Astrocyte of the spinal cord (primary cell): ENCODE measurements at places on chromosomes 5 and 9.
A peak's percentile ranks its signal among the peaks of the same experiment; 100 is the strongest.

DNA sequence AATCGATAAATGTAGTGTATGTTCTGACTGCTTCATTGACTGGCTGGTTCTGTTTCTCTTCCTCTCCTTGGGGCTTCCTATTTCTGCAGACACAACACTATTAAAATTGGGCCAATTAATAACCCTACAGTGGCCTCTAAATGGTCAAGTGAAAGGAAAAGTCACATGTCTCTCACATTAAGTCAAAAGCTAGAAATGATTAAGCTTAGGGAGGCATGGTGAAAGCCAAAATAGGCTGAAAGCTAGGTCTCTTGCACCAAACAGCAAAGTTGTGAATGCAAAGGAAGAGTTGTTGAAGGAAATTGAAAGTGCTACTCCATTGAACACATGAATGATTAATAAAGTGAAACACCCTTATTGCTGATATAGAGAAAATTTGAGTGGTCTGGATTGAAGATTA is 58.2 kb downstream of the CCNH start:
- DNase-seq = no peak

GRCh38 chr5:144457160-144457559 is 286.5 kb downstream of the KCTD16 start:
- DNase-seq = no peak

GRCh38 chr5:156680831-156681230 is 169.3 kb upstream of the PPP1R2B start:
- DNase-seq = no peak

- DNase-seq = peak; percentile 50
Measured at GRCh38 chr9:107734256-107735013, 244.9 kb upstream of the KLF4 start.

GRCh38 chr5:119055294-119055693 is 15.6 kb upstream of the DMXL1 start:
- DNase-seq = no peak

DNA sequence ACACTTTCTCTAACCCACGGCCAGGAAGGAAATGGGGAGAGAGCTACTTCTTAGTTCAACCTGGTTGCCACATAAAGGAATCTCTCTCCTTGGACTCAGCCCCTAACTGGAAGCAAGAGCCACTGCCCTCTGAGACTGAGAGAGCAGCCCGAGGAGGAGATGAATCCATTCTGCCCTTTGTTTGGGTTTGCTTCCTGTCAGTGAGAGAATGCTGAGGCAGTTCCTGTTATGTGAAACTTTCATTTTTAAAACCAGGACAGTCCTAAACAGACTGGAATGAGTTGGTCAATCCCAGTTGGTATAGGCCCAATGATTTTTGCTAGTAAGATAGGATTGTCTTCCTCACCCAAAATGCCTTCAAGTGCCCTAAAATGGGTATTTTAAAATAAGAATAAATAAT is 205.1 kb downstream of the NTRK2 start:
- DNase-seq = no peak

DNA sequence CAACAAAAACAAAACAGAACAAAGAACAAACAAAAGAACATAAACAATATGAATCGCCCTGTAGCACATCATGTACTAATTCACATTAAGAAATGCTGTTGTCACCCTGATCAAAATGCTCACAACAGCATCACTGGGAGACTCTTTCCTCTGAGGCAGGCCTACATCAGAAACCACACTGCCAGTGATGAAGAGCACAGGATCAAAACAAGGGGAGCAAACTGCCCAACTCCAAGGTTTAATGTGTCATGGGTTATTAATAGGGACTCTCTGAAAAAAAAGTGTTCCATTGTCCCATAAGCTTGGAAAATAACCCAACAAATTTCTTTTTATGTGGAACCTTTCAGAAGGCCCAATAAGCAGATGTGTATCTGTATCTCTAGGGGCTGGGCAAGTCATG is 74.2 kb downstream of the PTPN3 start:
- no peak for DNase-seq

DNA sequence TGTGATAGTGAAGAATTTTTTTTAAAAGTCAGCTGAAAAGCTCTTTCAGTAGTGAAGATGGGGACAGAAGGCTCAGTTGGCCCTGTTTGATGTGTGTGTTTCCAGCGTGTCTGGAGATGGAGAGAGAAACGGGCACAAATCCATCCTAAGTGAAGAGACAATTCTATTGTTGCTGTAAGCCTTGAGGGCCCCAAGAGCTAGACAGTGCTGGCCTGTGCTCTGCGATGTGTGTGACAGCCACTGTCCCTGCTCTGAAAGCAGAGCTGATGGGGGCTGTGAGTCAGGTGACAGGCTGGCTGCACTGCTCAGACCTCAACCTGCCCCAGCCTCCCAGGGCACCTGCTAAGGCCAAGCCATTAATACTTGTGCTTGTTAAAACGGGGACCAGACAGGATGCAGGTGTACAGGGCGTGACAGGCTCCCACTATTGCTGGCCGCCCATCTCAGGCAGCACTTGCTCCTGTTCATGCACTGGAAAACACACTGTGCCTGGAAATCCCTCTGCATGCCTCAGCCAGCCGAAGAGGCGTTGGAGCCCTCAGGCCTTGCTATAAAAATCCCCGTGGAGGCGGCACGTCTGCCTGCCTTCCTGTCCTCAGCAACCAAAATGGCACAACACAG is 44.6 kb upstream of the SEMA4D start:
- DNase-seq = no peak

DNA sequence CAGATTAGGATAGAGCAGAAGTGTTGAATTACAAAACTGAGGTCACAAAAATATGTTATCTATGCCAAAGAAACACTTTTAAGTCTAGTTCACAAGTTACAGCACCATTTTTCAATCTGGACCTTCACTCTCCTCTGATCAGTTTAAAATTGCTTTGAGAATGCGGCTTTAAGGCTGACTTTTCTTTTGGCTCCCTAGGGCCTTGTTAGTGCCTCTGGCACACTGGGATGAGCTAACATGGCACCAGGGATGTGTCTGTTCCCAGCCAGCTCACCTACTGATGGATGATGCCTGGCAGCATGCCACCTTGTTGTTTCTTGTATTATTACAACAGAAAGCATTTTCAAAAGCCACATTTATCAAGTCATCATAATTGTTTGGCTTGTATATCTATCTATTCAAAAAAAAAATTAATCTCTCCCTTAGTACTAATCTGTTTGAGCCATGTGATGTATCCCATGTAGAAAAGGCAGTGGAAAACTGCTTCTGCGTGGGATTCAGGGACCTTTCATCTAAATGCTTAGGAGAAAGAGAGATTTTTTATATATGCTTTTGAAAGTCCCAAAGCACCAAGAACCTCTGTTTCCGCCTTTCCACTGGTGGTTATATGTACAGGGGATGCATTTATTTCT is 46.6 kb downstream of the ADAMTSL1 start:
- DNase-seq = no peak

DNA sequence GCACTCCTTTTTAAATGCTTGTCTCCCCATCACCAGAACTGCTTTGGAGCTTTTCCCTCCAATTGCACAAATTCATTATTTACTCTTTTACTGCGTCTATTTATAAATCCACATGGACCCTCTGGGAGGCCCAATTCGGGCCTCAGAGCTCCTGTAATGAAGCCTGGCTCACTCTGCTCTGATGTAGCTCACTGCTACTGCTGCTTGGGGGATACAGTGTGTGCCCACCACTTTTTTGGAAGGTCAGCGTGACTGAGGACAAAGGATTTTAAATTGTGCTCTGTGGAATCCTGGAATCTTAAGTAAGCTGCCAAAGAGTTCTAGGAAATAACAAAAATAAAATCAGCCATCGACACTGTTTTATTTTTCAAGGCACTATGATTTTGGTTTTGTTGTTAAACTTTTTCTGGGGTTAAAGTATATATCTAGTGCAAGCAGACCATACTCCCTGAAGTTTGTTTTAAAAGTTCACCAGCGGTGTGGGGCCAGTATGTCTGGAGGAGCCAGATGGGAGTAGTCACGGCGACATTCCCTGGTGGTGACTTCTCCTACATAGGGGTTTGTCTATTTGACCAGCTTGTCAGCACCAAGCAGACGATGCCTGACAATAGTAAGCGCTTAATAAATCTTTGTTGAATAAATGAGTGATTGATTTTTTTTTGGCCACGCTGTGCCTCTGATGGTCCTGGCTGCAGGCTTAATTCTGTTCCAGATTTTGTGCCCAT is 142.8 kb downstream of the TMEM38B start:
- no peak for DNase-seq

GRCh38 chr5:179755022-179755421 is 22.4 kb downstream of the MAML1 start:
- no peak for DNase-seq

DNA sequence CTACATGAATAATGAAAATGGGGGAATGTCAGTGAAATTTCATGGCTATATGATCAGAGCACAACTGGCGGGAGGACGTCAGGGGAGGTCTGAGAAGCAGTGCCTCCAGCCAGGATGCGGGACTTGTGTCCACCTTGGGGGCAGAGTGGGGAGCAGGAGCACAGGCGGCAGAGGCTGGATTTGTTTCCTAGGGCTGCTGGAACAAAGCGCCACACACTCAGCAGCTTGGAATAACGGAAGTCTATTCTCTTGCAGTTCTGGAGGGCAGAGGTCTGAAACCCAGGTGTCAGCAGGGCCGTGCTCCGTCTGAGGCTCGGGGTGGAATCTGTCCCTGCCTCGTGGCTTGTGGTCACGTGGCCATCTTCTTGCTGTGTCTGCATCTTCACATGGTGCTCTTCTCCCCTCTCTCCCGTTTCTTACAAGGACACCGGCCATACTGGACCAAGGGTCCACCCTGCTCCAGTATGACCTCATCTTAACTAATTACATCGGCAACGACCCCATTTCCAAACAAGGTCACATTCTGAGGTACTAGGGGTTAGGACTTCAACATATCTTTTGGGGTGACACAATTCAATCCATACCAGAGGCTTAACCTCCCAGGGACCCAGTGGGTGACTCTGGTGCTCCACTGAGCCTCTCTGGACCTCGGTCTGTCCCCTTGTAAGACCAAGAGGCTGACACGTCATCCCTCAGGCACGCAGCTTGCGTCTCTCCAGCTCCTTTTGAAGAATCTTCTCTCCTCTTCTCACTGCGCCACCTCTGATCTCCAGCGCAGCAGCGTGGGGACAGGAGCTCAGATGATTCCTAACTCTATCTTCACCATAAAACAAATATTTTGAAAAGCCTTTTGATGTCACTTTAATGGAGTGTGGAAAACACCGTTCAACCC is 202.5 kb downstream of the CDK5RAP2 start:
- DNase-seq = no peak

DNA sequence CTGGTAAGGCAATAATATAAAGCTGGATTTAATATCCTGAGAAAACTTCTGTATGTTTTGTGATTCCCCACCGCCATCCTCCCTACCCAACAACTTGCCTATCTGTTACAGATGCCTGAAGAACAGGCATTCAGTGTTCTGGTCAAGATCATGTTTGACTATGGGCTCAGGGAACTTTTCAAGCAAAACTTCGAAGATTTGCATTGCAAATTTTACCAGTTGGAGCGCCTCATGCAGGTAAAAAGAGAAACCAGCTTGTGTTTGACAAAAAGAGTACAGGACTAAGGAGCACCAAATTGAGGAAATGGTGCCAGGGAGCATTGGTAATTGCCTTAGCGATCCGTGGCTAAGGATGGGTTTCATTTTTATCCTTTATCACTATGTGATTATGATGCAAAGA is 40.0 kb downstream of the GPR21 start:
- no peak for DNase-seq
